Aorta (tissue), 5 donors: ENCODE measurements at places on chromosomes 1 and 21. TPM values are rescaled to one million over a fixed set of nuclear protein-coding genes. Genes with fewer than 3 reads are reported as not detected.

PLA2G5 gene
- 4.0 TPM for total RNA-seq

NTNG1 gene
- total RNA-seq, result 1.8 TPM

AMIGO1 gene
- total RNA-seq, result 7.7 TPM

GRCh38 chr21:40011371-40011770, 144.1 kb downstream of the PCP4 start:
- no peak for DNase-seq

- no peak for DNase-seq
Observed at GRCh38 chr1:64875101-64875500, 91.2 kb downstream of the JAK1 start.
